Stimulated activated CD4-positive, alpha-beta T cell treated with anti-CD3 and anti-CD28 coated beads, TNF-alpha, amount 100 ng/mL, for 24 hours (primary cell): ENCODE measurements at places on chromosomes 6 and 20.

- no peak for DNase-seq
Measured at GRCh38 chr6:151119823-151120524, 119.8 kb upstream of the AKAP12 start.

DNA sequence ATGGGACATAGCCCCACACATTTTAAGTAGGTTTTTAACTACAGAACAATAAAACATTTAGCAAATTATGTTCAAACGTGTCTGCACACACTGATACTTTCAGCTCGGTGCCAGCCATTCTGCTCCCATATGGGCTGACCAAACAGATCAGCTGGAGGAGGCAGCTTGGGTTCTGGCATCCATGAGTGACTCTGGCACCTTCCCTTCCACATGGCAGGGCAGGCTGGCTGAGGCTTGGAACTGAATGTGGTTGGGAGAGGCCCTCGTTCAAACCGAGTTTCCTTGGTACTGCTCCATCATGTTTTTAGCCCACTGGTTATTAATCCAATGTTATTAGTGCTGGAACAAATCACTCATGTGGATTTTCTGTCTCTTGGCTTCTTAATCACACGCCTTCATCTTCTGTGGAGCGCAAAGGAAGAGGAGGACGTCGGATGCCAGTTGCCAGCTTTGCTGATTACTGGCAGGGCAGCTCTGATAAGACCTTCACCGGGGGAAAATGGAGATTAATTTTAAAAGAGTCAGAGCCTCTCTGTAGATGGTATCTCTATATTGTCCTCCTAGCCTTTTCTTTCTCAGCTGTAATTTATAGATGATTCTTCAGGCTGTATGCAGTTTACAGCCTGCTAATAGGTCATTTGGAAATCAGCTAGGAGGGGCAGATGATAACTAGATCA is 93.1 kb upstream of the TIAM2 start:
- no peak for DNase-seq

DNA sequence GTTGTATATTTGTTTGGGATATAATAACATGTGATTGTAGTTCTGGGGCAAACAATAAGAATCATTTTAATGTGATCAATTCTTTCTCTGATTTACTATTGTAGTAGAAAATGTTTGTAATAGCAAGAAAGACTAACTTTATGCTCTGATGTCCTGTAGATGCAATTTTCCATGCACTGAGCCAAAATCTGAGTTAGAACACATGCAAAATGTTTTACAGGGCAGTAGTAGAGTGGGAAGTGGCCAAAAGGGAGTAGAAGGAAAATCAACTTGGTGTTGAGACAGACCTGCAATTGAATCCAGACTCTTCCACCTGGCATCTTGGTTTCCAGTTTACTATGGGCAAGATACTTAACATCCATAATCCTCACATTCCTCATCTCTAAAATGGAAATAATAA is 93.5 kb upstream of the BMP5 start:
- DNase-seq: no peak

DNA sequence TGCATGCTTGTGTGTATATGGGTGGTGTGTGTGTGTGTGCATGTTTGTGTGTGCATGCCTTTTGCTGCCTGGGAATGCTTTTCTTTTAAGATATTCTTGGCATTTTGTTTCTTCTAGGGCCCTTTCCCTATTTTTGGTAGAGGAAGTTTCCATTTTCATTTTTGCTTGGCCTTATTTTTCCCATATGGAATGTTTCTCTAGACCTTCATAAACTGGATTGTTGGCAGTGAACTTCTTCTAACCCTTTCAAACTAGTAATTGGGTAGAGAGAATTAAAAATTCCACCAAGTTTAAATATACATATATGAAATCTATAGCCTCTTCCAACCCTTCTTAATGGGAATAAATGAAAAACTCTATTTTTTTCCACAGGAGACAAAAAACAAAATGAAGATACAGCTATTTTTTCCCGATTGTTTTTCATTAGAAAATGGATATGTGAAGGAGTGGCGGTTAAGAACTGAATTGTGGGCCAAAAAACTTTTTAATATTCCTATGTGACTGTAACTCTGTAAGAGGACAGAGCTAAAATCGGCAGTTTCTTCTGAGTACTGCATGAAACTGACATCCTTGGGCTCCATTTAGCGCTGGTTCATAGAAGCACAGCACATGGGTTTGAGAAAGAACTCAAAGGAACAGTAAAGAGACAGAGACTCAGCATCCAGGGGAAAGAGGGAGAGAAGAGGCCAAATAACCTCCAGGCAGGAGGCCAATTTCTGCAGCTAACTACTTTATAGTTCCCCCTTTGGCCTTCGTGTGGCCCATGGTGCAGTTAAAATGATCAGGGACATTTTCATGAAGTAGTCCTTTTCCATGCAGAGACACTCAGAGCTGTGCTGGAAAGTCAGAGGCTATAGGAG is 102.1 kb downstream of the TMEM170B start:
- DNase-seq: no peak

- no peak for DNase-seq
Measured at GRCh38 chr6:15352845-15353244, 107.0 kb downstream of the JARID2 start.
